ENCODE measurements at places on chromosomes 11 and 22.

GRCh38 chr22:46604306-46604690, 15.9 kb upstream of the GRAMD4 start:
- peak; percentile 71 for DNase-seq

GRCh38 chr11:93474123-93474522, 69.1 kb downstream of the SMCO4 start:
- DNase-seq: no peak

DNA sequence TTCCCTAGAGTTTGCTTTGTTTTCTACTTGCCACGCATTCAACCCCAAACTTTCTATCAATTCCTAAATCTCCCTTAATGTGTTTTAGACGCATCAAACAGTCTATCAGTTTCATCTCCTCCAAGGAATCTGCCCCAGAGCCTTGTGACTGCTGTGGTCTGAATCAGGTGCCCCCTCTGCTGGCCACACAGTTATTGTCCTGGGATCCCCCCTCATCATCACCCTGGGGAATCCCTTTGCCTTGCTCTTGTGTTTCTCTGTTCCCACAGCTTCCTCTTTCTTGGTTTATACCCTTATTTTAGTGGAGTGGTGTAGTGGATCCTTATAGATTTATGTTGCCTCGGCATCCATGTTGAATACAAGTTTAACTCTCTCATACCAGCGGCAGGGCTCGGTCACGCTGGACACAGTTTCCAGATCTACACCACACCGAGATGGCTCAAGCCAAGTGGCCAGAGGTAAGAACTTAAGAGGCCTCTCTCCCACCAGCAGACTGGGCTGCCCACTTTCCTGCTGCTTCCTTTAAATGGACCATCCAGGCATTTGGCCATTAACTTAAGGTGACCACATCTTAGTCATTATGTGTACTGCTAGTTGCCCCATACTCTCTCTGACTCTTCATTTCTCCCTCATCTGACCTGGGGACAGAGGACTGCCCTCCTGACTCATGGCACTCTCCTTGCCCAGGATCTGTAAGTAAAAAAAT, 8.2 kb downstream of the UPB1 start:
- peak; percentile 61 for DNase-seq

- DNase-seq: no peak
These were observed 47.5 kb downstream of the CDKN1C start for GRCh38 chr11:2838091-2838490.

DNA sequence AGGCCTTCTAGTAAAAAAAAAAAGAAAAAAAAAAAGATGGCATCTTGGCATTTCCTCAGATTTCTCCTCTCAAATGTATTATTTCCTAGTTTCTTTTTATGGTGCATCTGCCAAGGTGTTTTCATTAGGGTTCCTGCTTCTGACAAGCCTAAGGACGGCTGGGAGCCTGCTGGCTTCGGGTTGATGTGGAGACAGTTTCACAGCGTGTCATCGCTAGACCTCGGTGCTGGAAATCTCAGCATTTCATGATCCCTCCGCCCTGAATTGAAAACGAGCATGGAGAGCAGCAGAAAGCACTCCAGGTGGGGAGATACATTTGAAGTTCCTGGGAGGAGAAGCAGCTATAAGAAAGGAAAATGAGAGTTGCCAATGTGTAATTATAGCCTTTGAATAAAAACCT, 283.9 kb upstream of the CNTN5 start:
- no peak for DNase-seq

All from activated T-cell treated with anti-CD3 and anti-CD28 coated beads for 48 hours (primary cell).